Diencephalon (tissue), 1 donor: ENCODE measurements at places on chromosomes 5 and 9. TPM values are rescaled to one million over a fixed set of nuclear protein-coding genes. Genes with fewer than 3 reads are reported as not detected.

The HTR1A gene
- 5.5 TPM for total RNA-seq

The ACOT12 gene
- total RNA-seq, result 5.1 TPM

The ANKRD18A gene
- total RNA-seq, result 11.3 TPM

The SNCB gene
- 31.8 TPM for total RNA-seq

The ADAMTSL1 gene
- 27.2 TPM for total RNA-seq

The CDHR2 gene
- total RNA-seq, result 0.69 TPM

The DIMT1 gene
- 15.2 TPM for total RNA-seq

The MGAT1 gene
- 27.2 TPM for total RNA-seq

The RETREG1 gene
- total RNA-seq, result 64.4 TPM

The GGTA1 gene
- 3.5 TPM for total RNA-seq

The HSDL2 gene
- 27.9 TPM for total RNA-seq

The PRRX2 gene
- not detected for total RNA-seq

The IL3 gene
- total RNA-seq, result not detected

The LCNL1 gene
- total RNA-seq, result 1.2 TPM

The STPG3 gene
- total RNA-seq, result not detected

The MIGA2 gene
- 23.8 TPM for total RNA-seq

The TAF11L5 gene
- total RNA-seq, result not detected

The C9orf43 gene
- total RNA-seq, result 0.69 TPM

The ADAMTS6 gene
- 27.5 TPM for total RNA-seq

The ANKRD18B gene
- 5.5 TPM for total RNA-seq

The GABRA1 gene
- total RNA-seq, result 76.6 TPM

The TMC1 gene
- 0.46 TPM for total RNA-seq

The NR2F1 gene
- 115 TPM for total RNA-seq

The C5orf46 gene
- not detected for total RNA-seq

The CD74 gene
- total RNA-seq, result 18.7 TPM
